Stimulated activated effector memory CD8-positive, alpha-beta T cell treated with anti-CD3 and anti-CD28 coated beads, Interleukin-12 subunit alpha, Interleukin-12 subunit beta, amount 100 ng/mL, for 72 hours (primary cell): ENCODE measurements at places on chromosomes 1 and 21.

GRCh38 chr1:192986110-192986747 lies 72.9 kb downstream of the UCHL5 start:
- DNase-seq: no peak

- no peak for DNase-seq
Measured at GRCh38 chr1:230818367-230818766, 50.0 kb downstream of the C1orf198 start.

GRCh38 chr1:241306125-241306790 lies 50.7 kb downstream of the RGS7 start:
- DNase-seq: no peak

- no peak for DNase-seq
Measured at GRCh38 chr1:216123446-216124191, 299.6 kb downstream of the USH2A start.

- DNase-seq: no peak
Measured at GRCh38 chr1:119449971-119450370, 35.0 kb downstream of the HSD3B2 start.

GRCh38 chr1:227913764-227914721 lies 33.7 kb downstream of the WNT9A start:
- DNase-seq: no peak
